Epithelial cell of proximal tubule (primary cell): ENCODE measurements at places on chromosomes 3 and 15. TPM values are rescaled to one million over a fixed set of nuclear protein-coding genes. Genes with fewer than 3 reads are reported as not detected.

GRCh38 chr3:97914388-97914787, 57.8 kb downstream of the RIOX2 start:
- no peak for DNase-seq

- DNase-seq: no peak
Observed at GRCh38 chr3:127886956-127887231, 28.1 kb upstream of the KBTBD12 start.

DNA sequence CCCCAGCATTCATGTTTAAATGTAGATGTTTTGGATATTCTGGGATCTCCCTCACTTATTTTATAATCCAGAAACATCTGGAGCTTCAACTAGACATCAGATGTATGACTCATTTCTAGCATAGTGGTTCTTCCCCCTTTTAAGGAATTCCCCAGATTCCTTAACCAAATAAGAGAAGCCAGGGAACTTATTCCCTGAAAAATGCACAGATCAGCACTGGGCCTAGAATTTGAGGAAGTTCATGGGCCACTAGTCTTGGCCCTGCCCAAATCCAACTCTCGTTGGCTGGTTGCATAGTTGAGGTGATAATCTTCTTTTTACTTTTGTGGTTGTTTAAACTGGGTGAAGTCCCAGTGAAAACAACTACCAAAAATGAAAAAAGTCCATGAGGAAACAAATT, 20.4 kb downstream of the RARRES1 start:
- DNase-seq: peak; percentile 36

- no peak for DNase-seq
Observed at GRCh38 chr3:188756241-188756640, 415.5 kb upstream of the TPRG1 start.

DNA sequence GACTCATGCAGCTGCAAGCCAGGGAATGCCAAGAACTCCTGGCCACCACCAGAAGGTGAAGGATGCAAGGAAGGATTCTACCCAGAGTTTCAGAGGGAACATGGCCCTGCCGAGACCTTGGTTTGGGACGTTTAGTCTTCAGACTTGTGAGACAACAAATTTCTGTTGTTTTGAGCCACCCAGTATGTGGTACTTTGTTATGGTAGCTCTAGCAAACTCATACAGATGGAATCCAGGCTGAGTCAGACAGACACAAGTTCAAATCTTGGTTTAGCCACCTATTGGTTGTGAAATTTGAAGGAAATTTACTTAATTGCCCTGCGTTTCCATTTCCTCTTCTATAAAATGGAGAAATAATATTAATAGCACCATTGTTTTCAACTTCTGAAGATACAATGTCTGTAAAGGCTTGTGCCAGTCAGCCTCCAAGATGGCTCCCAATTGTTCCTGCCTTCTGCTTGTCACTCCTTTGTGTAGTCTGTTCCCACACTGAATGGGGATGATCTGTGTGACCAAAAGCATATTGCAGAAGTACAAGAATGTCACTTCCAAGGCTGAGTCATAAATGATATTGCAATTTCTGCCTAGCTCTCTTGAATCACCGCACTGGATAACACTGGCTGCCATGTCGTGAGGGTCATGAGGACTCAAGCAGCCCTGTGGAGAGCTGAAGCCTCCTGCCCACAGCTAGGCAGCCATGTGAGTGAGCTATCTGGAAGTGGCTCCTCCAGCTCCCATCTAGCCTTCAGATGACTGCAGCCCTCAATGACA, 223.5 kb upstream of the PROK2 start:
- DNase-seq: no peak

DNA sequence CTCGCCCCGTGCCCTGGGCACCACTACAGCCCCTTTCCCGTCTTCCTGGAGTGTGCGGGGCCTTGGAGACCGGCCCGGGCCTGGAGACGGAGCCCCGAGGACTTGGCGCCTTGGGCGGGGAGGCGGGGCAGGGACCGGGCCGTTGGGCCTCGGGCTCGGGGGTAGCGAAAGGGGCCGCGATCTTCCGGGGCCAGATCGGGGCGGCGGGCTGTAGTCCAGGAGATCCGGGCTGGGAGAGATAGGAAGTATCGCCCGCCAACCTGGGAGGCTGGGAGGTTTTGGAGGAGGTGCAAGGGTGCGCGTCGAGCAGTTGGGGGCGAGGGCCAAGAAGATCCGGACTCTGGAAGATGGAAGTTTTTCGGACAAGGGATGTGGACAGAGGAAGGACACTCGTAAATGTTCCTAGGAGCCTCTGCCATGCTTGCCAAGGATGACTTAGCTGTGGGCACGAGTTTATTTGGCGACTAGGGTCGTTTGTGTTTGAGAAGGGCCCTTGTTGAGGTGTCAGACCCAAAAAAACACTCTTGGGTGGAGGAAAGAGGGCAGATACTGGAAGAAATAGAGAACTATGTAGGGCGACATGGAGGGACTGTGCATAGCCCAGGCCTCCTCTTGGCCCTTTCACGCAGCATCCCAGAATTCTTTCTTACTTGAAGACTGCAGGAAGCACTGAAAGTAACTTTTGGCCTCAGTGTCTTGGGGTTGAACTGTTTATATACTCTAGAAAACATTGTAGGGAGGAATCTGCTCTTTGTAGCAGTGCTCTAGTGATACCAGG, 712 bp downstream of the RTF1 start:
- DNase-seq: no peak

ZIC4 gene
- not detected in 2 replicates for total RNA-seq

ITIH1 gene
- not detected in 2 replicates for total RNA-seq

MTHFS gene
- total RNA-seq: 12.5 and 22.9 TPM in 2 replicates

SAMMSON gene
- total RNA-seq: not detected in 2 replicates

TMIE gene
- total RNA-seq: not detected in 2 replicates

SERPINI2 gene
- not detected in 2 replicates for total RNA-seq
